T-helper 2 cell treated with Interferon-gamma antibody and Interleukin-4, amounts not matched to agents 5 μg/mL and 100 μg/mL, for 36 hours (primary cell): ENCODE measurements at places on chromosomes 11 and 22.

DNA sequence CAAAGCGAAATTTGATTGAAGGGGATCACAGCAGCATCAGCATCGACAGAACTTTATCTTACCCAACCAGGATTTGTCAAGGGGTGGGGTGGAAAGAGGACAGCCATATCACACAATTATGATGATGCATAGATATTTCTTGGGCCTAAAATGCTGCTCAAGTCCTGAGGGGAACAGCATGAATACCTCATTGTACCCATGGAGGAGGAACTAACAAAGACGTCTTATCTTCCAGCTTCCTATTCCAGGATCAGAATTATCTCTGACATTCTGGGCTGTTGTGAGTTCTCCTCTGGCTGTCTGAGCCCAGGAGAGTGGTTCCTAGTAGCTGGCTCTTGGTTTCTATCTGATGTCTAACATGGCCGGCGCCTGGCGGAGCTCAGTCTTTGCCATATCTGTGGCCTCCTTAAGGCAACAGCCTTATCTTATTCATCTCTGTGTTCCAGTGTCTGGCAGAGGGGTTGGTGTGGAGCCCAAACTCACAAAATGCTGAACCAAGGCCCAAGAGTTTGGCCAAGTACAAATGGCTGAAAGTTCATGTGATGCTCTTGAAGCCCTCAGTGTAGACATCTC is 68.2 kb upstream of the TIMP3 start:
- DNase-seq = no peak
- H3K4me1 ChIP-seq = peaks cover 3% of the 10 kb centered on the region
- no peaks in the 10 kb centered on the region for H3K36me3 ChIP-seq
- H3K27ac ChIP-seq = no peak overlapping the region

GRCh38 chr11:115221461-115222069 is 282.6 kb downstream of the CADM1 start:
- peak overlapping the region; percentile 45 for H3K4me3 ChIP-seq
- H3K36me3 ChIP-seq = peaks cover 5% of the 10 kb centered on the region
- peak overlapping the region; percentile 77 for H3K27ac ChIP-seq
- peaks cover 10% of the 10 kb centered on the region for H3K27me3 ChIP-seq

DNA sequence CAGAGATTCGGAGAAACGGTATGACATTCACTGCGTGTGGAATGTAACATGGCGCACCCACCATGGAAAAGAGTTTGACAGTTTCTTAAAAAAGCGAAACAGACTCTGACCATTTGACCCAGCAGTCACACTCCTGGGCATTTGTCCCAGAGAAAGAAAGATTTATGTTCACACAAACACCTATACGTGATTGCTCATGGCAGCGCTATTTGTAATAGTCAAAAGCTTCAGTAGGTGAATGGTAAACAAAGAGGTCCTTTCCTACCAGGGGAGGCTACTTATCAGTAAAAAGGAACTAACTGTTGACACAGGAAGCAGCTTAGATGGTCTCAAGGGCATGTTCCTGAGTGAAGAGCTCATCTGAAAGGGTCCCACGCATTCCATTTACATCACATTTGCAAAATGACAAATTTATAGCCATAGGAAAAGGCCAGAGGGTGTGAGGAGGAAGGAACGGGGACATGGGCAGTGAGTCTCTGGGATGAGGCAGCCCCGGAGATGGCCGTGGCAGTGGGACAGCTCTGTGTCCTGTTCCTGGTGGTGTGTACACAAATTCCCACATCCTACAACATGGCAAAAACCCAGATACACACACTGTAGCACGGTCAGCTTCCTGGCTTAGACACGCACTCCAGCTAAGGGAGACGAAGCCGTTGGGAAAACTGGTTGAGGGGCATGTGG is 14.6 kb upstream of the KRTAP5-6 start:
- H3K27ac ChIP-seq = no peak overlapping the region
- no peaks in the 10 kb centered on the region for H3K4me1 ChIP-seq
- no peak overlapping the region for H3K4me3 ChIP-seq

DNA sequence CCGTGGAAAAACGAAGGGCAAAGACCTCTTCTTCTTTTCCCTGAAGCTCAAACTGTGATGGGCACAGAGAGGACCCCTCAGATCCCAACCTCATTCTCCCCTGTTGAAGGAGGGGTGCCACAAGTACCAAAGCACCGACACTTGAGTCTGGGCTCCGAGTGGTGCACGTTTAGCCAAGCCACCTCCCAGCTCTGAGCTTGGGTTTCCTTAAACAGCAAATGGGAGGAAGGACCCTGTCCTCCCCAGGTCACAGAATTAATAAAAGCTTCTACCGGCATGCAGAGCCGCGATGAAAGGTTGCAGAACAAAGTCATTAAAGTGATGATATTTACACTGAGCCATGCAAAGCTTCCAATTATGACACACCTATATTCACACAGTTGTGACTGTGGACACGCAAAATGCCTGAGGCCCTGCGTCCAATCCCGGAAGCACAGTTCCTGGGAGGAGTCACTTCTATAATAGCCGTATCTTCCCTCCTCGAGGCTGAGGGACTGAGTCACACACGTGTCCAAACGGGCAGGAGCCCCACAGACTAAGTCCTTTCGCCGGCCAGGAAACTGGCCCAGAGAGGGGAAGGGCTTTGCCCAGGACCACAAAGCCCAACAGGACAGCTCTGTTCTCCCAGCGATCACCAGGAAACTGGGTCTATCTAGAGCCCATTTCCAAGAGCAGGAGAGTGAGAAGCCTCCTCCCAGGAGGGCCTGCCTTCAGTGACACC is 922 bp upstream of the CSNK1E start:
- H3K4me3 ChIP-seq = peak overlapping the region; percentile 85
- no peaks in the 10 kb centered on the region for H3K27me3 ChIP-seq
- DNase-seq = no peak
- H3K4me1 ChIP-seq = peaks cover 34% of the 10 kb centered on the region
- peaks cover 2% of the 10 kb centered on the region for H3K36me3 ChIP-seq

GRCh38 chr11:56700914-56701485 is 2.1 kb downstream of the OR9G1 start:
- H3K27ac ChIP-seq = no peak overlapping the region
- no peaks in the 10 kb centered on the region for H3K4me1 ChIP-seq
- no peak overlapping the region for H3K4me3 ChIP-seq
- no peaks in the 10 kb centered on the region for H3K27me3 ChIP-seq
- no peak for DNase-seq
- H3K36me3 ChIP-seq = no peaks in the 10 kb centered on the region

GRCh38 chr11:43555816-43556611 is 124.5 kb upstream of the HSD17B12 start:
- H3K4me3 ChIP-seq = no peak overlapping the region
- no peaks in the 10 kb centered on the region for H3K36me3 ChIP-seq
- DNase-seq = no peak
- H3K27me3 ChIP-seq = peaks cover 65% of the 10 kb centered on the region
- H3K27ac ChIP-seq = no peak overlapping the region

- no peaks in the 10 kb centered on the region for H3K36me3 ChIP-seq
- no peak for DNase-seq
- no peaks in the 10 kb centered on the region for H3K4me1 ChIP-seq
- peaks cover 15% of the 10 kb centered on the region for H3K27me3 ChIP-seq
- H3K4me3 ChIP-seq = no peak overlapping the region
These were observed 22.6 kb downstream of the POU2AF3 start for GRCh38 chr11:111320728-111321568.

DNA sequence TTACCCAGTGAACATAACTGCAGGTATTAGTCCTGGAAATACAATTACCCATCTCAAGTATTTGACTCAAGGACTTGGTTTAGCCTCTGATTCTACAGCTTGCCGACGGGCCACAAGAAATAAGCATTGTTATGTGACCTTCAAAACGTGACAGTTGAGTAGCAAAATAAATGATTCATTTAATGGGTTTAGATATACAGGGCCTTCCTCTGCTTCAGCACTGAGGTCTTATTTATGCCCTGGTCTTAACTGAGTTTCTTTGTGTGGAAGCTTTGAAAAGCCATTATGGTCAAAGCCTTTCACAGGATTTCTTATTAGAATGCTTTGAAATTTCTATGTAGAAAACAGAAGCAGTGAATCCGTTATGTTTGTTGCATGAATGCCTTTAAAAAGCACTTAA is 899.2 kb upstream of the API5 start:
- no peaks in the 10 kb centered on the region for H3K27me3 ChIP-seq
- no peaks in the 10 kb centered on the region for H3K36me3 ChIP-seq
- DNase-seq = no peak

DNA sequence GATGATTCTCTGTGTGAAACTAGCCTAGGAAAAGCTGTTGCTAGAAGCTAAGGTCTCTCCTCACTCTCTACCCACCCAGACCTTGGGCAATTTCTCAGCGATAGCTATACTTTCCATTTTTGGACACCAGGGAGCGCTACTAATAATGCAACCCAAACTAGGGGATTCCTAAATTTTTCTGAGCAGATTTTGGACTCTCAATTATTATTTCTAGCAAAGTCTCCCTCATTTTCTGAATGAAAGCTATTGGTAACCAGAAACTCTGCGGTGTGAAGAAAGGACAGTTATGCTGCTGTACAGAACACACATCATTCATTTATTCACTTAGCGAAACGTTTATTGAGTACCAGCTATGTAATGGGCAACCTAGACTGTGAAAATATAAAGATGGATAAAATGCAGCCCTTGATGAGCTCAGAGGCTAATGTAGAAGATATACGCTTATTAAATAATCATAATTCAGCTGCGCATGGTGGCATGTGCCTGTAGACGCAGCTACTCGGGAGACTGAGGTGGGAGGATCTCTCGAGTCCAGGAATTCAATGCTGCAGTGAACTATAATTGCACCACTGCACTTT is 6.1 kb upstream of the STIM1 start:
- no peak overlapping the region for H3K4me3 ChIP-seq
- no peaks in the 10 kb centered on the region for H3K27me3 ChIP-seq
- DNase-seq = no peak
- peaks cover 34% of the 10 kb centered on the region for H3K4me1 ChIP-seq
- H3K27ac ChIP-seq = no peak overlapping the region

DNA sequence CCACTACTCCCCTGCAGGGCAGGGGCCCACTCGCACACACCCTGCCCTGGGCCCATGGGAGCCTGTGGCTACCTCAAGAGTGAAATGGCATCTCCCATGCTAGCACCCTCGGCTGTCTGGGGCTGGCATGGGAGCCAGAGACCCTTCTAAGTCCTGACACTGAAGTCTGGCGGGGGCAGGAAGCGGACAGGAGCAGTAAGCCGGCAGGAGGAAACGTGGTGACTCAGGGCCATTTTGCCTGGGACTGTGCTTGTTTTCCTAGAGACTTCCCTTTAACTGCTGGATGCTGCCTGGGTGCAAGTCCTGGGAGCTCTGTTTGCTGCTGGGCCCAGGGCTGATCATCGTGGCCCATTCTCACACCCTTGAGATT is 16.8 kb downstream of the RELT start:
- H3K4me1 ChIP-seq = peaks cover 11% of the 10 kb centered on the region
- no peak for DNase-seq
- H3K36me3 ChIP-seq = peaks cover 19% of the 10 kb centered on the region
- no peaks in the 10 kb centered on the region for H3K27me3 ChIP-seq

DNA sequence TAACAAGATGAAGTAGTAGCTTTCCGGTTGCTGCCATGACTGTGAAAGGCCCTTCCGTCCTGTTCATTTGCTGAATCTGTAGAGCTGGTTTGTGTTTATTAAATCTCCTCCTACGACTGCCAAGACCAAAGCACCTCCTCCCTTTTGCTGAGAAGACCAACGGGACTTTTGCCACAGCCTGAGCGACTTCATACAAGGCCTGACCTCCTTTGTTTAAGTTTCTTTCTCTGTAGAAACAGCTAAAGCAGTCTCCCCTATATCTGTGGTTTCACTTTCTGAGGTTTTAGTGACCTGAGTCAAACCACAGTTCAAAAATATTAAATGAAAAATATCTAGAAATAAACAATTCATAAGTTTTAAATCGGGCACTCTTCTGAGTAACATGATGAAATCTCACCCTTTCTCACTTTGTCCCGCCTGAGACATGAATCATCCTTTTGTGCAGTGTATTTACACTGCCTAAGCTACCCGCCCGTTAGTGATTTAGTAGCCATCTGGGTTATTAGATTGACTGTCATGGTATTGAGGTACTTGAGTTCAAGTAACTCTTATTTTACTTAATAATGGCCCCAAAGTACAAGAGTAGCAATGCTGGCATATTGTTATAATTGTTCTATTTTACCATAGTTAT is 119.1 kb upstream of the LRRC4C start:
- H3K27ac ChIP-seq = no peak overlapping the region
- H3K36me3 ChIP-seq = no peaks in the 10 kb centered on the region
- DNase-seq = no peak
- no peak overlapping the region for H3K4me3 ChIP-seq
- no peaks in the 10 kb centered on the region for H3K4me1 ChIP-seq
- H3K27me3 ChIP-seq = no peaks in the 10 kb centered on the region

DNA sequence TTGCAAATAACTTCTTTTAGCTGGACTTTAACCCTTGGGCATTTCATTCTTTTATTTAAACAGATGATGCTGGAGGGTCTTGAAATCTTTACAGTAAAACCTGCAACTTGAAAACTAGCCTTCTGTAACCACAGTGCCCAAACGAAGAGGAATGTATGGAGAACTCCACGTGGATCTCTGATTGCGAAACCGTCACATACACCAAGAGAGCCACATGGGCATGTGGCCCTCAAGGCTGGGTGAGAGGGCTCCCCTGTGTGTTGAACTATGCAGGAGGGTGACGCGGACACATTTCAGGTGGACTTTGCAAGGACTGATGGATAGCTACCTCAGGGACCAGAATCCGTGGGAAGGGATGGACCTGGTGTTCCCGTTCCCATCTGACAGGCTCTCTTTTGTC is 30.6 kb downstream of the FAM118A start:
- DNase-seq = no peak
- peaks cover 12% of the 10 kb centered on the region for H3K4me1 ChIP-seq
- H3K27me3 ChIP-seq = no peaks in the 10 kb centered on the region
- H3K4me3 ChIP-seq = peak overlapping the region; percentile 48
- peaks cover 56% of the 10 kb centered on the region for H3K36me3 ChIP-seq

- H3K36me3 ChIP-seq = peaks cover 8% of the 10 kb centered on the region
- no peak for DNase-seq
- no peak overlapping the region for H3K4me3 ChIP-seq
- H3K4me1 ChIP-seq = peaks cover 8% of the 10 kb centered on the region
- H3K27me3 ChIP-seq = no peaks in the 10 kb centered on the region
These were observed 8.9 kb downstream of the PISD start for GRCh38 chr22:31652911-31653684.

DNA sequence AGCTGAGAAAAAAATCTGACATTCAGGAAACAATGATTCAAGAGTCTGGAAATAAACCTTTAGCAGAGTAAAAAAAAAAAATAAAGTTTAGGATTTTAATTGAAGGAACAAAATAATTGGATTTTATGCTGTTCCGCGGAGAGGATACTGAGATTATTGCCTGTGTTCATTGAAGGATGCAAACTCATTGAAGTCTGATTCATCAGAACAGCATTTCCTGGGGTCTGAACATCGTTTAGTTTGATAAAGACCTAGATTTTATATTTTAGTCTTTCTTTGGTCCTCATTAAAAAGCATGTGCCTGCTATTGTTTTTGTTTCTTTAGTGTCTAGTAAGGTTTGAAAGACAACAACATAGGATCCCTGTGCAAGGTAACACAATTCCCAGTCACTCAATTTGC is 4.5 kb downstream of the TLCD5 start:
- no peak overlapping the region for H3K4me3 ChIP-seq
- peaks cover 65% of the 10 kb centered on the region for H3K27me3 ChIP-seq
- no peak overlapping the region for H3K27ac ChIP-seq
- H3K4me1 ChIP-seq = peaks cover 15% of the 10 kb centered on the region
- H3K36me3 ChIP-seq = no peaks in the 10 kb centered on the region
- no peak for DNase-seq

GRCh38 chr22:35546886-35547285 is 6.3 kb downstream of the RASD2 start:
- no peaks in the 10 kb centered on the region for H3K36me3 ChIP-seq
- H3K27me3 ChIP-seq = peaks cover 30% of the 10 kb centered on the region
- H3K4me1 ChIP-seq = no peaks in the 10 kb centered on the region
- H3K4me3 ChIP-seq = no peak overlapping the region
- DNase-seq = no peak

GRCh38 chr22:49893025-49893424 is 25.2 kb downstream of the ALG12 start:
- peaks cover 47% of the 10 kb centered on the region for H3K36me3 ChIP-seq
- H3K27me3 ChIP-seq = no peaks in the 10 kb centered on the region
- no peak overlapping the region for H3K27ac ChIP-seq
- H3K4me1 ChIP-seq = no peaks in the 10 kb centered on the region
- H3K4me3 ChIP-seq = no peak overlapping the region
- no peak for DNase-seq
